Right lung (tissue), 10 donors: ENCODE measurements at places on chromosomes 7 and 10. TPM values are rescaled to one million over a fixed set of nuclear protein-coding genes. Genes with fewer than 3 reads are reported as not detected.

DNA sequence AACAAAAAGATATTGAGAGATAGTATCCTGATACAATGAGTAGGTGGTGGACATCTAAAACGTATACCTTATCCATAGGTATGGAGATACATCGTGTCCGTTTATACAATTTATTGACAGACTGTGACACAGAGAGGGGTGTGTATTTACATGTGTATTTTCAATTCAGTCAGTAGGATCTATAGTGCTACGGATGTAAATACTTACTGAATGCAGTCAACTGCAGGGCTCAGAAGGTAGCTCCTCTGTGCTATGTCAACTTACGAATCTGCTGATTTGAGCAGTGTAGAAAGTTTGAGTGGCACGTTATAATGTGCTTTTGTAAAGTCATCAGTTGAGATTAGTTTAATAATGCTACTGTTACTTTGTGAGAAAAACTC lies 626 bp downstream of the ZNF804B start:
- DNase-seq = no peak

Gene FHIP2A
- polyA plus RNA-seq = 33.8 TPM

Gene GIMAP1
- 4.6 TPM for polyA plus RNA-seq

Gene CDC14C
- not detected for polyA plus RNA-seq

Gene ADIRF
- polyA plus RNA-seq = 12.0 TPM

Gene CNNM1
- 0.29 TPM for polyA plus RNA-seq

Gene TUBAL3
- polyA plus RNA-seq = not detected

Gene SPDYE5
- 6.2 TPM for polyA plus RNA-seq

DNA sequence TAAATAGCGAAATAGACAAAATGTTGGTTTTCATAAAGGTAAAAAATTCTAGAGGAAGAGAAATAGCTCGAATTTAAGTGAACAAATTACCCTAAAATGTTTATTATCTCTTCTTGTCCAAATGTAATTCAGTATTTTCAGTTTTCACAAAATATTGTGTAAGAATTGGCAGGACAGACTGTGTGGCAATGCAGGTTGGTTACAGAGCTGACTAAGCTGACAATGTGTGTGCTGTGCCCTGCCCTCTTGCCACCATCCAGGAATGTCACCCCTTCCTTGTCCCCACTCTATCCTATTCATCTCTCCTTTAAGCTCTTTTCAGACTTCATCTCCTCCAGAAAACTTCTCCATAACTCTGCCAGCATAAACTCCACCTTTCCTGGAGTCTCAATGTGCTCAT lies 46.1 kb downstream of the COL28A1 start:
- no peak for DNase-seq

DNA sequence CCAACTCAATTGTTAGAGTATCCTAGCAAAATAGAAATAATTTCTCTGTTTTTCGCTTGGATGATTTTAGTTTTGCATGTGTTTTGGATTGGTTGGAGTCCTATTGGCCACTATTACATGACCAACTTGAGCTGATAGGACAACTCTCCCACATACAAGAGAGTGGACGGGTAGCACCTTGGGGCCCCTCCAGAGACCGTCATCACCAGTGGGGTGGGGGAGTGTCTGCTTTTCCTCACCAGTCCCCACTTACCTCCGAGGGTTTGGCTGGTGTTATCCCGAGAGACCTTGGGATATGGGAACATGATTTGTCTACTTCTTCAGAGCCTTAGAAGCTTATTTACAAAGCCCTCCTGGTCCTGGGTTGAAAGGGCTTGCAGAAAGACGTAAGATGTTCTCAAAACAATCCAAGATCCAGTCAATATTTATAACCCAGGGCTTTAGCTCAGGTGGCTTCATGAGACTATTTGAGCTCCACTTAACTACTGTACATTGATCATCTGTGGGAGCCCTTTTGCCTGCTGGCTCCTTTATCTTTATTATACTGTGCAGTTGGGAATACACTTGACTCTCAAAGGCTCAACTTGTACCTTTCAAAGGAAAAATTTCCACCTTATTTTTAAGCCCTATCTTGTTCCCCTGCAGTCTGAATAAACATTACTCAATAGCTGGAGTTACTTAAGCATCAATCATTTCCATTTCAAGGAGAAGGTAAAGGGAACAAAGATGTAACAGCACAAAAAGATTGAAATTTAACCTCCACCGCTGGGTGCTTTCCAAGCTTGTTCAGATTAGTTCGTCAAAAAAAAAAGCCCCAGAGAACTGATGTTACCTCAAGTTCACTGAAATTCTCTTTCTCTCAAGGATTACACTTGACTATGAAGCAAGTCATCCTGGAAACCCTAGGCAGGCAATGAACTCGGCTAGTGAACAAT lies 119.7 kb downstream of the WDR11 start:
- DNase-seq = peak; percentile 60

GRCh38 chr10:97028126-97028831 lies 157.5 kb downstream of the SLIT1 start:
- no peak for DNase-seq

GRCh38 chr7:151244196-151244840 lies 4.2 kb downstream of the SMARCD3 start:
- no peak for DNase-seq

DNA sequence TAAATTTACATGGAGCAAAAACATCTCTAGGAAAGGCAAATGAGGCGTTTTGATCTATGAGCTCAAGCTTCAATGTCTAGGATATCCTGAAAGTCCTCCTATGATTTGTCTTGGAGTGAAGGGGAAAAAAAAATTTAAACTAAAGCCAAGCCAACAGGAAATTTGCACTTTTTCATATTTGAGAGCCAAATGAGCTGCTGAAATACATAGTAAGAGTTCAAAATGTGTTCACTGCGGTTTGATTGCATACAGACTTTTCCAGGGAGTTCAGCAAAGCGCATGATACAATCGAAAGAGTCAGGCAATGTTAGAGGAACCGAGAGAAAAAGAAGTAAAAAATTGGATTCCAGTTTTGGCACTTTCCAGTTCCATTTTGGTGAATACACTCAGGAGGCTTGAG lies 633.4 kb upstream of the MGMT start:
- peak; percentile 39 for DNase-seq

DNA sequence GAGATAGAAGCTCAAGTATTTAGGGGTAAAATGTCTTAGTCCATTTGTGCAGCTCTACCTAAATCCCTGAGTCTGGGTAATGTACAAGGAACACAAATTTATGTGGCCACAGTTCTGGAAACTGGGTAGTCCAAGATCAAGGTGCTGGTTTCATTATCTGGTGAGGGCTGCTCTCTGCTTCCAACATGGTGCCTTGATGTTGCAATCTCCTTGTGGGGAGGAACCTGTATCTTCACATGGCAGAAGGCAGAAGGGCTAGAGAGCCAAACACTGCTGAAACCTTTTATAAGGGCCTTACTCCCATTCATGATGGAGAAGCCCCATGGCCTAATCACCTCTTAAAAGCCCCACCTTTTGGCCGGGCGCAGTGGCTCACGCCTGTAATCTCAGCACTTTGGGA lies 8.7 kb upstream of the BAZ1B start:
- no peak for DNase-seq

DNA sequence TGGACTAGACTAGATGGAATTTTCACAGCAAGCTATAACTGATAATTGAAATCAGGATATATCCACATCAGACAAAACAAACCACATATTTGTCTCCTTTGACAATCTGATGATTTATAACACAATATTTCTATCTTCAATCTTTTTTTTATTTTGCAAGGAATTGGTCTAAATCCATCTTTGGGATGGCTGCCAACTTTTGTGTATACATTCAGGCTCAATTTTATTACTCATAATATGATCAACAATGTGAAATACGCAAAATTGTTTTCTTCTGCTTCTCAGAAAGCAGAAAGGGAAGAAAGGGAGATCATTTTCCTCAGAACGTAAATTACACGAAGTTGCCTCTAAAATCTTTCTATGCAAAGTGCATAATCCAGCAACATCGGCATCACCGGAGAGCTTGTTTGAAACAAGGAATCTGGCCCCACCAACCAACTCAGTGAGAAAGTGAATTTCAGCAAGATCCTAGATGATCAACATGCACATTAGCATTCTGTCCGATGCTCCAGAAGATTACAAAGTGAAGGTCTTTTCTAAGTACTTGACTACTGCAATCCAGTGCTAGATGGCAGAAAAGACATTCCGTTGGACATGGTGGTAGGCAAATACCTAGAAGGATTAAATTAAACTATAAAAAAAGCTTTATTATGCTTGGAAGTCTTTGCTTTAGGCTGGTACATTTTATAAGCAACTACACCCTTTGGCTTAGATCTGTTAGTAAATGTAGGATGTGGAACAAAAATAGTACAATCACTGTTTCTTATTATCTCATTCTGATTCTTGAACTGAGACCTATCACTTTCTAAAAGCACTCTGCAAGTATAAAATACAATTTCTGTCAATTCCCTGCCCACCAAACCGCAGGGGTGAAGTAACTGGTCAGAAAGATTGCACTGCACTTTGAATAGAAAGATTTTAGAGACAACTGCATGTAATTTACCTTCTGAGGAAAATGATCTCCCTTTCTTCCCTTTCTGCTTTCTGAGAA lies 126.4 kb upstream of the RSU1 start:
- DNase-seq = no peak

Gene NFE2L3
- 18.6 TPM for polyA plus RNA-seq

GRCh38 chr7:34530259-34530658 lies 127.8 kb upstream of the NPSR1 start:
- DNase-seq = no peak

Gene ASB10
- polyA plus RNA-seq = 0.23 TPM

GRCh38 chr7:128399991-128400390 lies 9.8 kb downstream of the IMPDH1 start:
- DNase-seq = no peak

Gene ZNF775
- polyA plus RNA-seq = 4.6 TPM

DNA sequence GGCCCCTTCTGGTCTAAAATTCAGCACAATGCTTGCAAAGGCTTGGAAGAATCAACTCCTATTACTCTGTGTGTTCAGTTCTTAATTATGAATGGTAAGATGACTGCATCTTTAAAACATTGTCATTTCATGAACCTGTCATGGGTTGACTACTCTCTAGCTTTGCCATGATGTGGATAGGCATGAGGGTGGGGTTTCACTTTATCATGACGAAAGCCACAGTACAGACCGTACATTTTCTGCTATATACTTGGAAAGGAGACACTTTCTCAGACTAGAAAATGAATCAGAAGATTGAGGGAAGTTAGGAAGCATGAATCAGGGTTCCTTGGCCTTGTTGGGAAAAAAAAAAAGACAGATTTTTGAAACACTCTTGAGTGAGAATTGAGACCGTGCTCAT lies 19.7 kb upstream of the MSRB2 start:
- DNase-seq = no peak

Gene ADCY1
- polyA plus RNA-seq = 2.3 TPM

- DNase-seq = no peak
Observed at GRCh38 chr10:101066146-101066895, 4.5 kb downstream of the KAZALD1 start.

Gene TMEM236
- 0.26 TPM for polyA plus RNA-seq

DNA sequence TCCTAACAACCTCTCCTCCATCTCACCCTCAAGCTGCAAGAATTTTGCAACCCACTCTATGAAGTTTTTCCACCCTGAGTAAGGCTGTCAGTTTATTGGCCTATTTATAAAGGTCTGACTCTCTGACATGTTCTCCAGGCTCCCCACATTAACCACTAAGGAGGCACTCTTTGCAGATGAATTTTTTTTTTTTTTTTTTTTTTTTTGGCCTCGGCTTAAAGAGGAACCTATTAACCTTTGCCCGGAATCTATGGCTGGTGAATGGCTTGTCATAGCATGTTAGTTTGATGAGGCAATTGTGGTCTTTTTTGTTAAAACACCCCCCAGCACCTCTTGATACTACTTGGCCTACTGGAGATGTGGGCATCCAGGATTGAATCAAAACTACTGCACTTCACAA lies 57.1 kb downstream of the TBXAS1 start:
- no peak for DNase-seq

GRCh38 chr7:133562621-133563020 lies 309.7 kb downstream of the EXOC4 start:
- DNase-seq = no peak

- DNase-seq = no peak
Observed at GRCh38 chr10:14975672-14976273, 16.6 kb downstream of the MEIG1 start.

DNA sequence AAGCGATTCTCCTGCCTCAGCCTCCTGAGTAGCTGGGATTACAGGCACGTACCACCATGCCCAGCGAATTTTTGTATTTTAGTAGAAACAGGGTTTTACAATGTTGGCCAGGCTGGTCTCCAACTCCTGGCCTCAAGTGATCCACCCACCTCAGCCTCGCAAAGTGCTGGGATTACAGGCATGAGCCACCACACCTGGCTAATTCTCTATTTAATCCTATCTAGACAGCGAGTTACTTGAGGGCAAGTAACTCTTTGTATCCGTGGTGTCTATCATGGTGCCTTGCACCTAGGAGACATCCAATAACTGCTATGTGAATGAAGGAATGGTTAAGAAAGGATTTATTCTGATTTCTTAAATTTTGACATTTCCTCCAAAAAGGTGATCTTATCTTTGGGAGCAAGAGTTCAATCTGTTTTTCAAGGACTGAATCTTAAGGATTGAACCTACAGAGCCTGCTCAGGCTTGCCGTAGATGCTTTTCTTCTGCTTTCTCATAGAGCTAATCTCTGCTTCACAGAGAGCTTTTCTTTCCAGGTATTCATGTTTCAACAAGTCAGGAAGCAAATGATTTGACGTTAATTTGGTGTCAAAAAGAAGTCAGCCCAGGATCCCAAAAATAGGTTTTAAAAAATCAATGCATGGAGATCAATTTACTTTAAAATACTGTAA lies 101.6 kb downstream of the CUL2 start:
- no peak for DNase-seq

Gene TRPV6
- 5.3 TPM for polyA plus RNA-seq

GRCh38 chr7:74708569-74709275 lies 51.2 kb downstream of the GTF2I start:
- no peak for DNase-seq

Gene TIMM23
- polyA plus RNA-seq = 45.2 TPM

Gene OR2A1
- polyA plus RNA-seq = 0.67 TPM
